ENCODE measurements at places on chromosomes 2 and 18.
A peak's percentile ranks its signal among the peaks of the same experiment; 100 is the strongest.

- DNase-seq: no peak
Observed at GRCh38 chr2:48715042-48715899, 40.3 kb downstream of the LHCGR start.

DNA sequence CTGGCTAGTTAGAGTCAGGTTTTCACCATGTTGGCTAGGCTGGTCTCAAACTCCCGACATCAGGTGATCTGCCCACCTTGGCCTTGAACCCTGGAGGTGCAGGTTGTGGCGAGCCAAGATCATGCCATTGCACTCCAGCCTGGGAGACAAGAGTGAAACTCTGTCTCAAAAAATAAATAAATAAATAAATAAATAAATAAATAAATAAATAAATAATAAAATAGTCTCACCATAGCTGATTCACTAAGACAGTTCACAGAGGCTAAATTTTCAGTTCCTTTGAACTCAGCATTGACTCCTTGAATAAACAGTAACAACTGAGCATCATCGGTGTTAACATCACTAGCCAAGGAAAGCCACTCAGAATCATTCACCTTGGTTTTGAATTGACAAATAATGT lies 32.7 kb downstream of the GNAL start:
- DNase-seq: no peak

- no peak for DNase-seq
Observed at GRCh38 chr2:40126006-40126405, 325.9 kb downstream of the SLC8A1 start.

GRCh38 chr2:241118737-241119505 lies 16.8 kb upstream of the MTERF4 start:
- no peak for DNase-seq

DNA sequence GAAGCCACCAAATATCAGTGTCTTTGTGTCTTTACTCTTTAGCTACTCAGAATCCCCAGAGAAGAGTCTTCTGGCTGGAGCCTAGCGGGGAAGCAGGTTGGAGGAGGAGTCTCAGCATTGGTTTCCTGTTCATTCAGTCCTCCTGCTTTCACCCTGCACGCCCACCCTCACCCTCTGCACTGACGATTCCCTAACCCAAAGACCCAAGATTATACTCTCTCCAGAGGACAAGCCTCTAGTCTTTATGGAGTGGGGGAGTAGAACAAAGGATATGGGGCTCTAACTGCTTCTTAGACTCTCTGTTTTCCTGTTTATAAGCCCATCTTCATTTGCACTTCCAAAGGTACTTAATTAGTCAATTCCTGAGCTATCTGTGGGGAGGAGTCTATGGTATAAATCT lies 338.8 kb downstream of the AGPS start:
- DNase-seq: no peak

- no peak for DNase-seq
Observed at GRCh38 chr18:62979900-62980299, 264.6 kb downstream of the PHLPP1 start.

DNA sequence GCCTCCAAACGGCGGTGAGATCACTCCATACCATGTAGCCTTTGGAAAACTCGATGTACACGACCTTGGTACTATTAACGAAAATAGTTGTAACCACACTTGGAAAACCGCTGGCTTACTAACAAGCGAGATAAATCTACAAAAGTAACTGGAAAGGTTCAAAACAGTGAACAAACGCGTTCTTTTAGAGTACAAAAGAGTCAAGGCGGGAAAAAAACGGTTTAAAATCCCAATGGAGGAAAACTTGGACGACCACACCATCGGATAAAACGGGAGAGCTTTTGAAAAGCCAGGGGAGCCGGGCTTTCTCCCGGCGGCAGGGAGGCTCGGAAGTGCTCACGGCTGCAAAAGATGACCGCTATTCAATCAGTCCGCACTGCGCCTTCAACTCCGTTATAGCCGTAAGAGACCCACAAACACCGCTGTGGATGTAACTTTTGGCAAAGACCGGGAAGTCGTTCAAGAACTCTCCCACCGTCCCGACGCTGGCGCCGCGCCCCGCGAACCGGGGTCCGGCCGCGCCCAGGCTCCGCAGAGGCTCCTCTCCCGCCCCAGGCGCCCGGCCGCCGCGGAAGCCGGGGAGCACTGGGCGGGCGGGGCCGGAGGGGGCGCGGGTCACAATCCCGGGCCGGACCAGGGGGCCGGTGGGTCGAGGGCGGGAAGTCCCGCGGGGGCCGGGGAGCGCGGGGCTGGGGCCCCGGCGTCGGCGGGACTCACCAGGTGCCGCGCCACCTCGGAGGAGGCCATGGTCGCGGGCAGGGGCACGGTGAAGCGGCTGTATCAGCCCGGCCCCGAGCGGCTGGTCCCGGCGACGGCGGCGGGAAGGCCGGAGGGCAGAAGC lies 465 bp downstream of the SEPTIN10 start:
- no peak for DNase-seq

- DNase-seq: no peak
Observed at GRCh38 chr2:237390235-237390634, 23.7 kb downstream of the COL6A3 start.

DNA sequence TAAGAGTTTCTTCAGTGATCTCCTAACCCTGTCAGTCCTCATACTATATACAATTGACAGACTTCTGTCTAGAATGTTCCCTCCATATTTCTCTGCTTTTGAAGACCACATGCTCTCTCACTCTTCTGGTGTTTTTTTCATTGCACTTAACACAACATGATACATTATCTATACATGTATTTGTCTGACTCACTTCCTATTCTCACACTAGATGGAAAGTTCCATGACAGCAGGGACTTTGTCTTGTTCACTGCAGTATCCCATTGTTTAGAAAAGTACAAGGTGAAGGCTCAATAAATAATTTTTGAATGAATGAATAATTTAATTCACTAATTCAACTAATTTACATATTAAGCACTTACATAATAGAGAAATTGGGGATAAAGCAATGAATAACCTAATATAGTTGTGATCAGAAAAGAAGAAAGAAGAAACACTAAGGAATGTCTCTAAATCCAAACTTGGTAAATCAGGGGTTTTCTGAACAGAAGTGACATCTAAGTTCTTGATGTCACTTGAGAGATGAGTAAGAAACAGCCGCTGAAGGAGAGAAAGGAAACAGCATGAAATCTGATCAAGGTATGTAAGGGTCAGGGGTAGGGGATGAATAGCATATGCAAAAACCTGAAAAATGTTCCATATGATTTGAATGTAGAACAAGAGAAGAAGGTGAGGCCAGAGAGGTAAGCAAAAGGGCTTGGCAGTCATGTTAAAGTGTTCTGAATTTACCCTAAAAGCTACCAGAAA lies 42.4 kb downstream of the MBD2 start:
- no peak for DNase-seq

GRCh38 chr2:121125350-121125749 lies 159.7 kb downstream of the TFCP2L1 start:
- DNase-seq: no peak

- DNase-seq: no peak
Observed at GRCh38 chr2:54964816-54965215, 85.4 kb downstream of the RTN4 start.

- no peak for DNase-seq
Observed at GRCh38 chr2:47028846-47029560, 113.4 kb upstream of the MCFD2 start.

- no peak for DNase-seq
Observed at GRCh38 chr2:88697370-88698026, 6.0 kb downstream of the RPIA start.

GRCh38 chr18:59820663-59821062 lies 79.1 kb upstream of the PMAIP1 start:
- DNase-seq: peak; percentile 87

- DNase-seq: no peak
Observed at GRCh38 chr2:38080346-38080745, 4.4 kb upstream of the CYP1B1 start.

DNA sequence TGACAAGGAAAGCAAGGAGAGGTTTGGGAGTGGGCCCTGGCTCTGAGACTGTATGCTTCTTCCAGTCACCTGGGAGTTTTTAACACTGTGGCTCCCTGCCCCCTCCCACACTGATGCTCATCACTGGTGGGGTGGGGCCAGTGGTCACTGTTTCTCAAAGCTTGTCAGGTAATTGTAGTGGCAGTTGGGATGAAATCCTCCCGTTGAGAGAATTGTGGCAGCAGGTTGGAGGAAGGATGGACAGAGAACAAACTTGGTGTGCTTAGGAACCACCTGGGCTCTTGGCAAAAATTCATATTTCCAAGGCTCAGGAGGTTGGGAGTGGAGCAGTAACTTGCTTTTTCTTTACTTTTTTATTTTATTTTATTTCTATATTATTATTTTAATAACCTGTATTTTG lies 25.1 kb downstream of the DGKD start:
- no peak for DNase-seq

- no peak for DNase-seq
Observed at GRCh38 chr2:8502316-8502715, 179.5 kb upstream of the ID2 start.

DNA sequence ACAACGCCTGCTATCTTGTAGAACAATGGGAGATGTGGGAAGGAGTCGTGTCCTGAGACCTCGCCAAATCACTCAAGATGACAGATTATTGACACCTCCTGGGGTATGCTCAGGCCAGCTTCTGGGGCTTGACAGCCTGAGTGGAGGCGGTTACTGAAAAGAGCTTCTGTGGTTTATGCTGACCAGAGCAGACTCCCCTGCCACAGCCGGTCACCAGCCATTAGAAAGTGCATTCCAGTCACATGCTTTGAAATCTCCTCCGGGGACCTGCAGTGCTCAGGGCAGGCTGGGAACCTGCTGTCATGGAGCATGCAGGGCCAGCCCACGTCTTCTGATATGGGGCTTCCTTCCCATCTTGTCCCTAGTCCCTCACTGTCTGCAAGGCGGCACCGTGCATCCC lies 215.9 kb downstream of the SEPTIN10 start:
- DNase-seq: no peak

- no peak for DNase-seq
Observed at GRCh38 chr18:7572822-7573221, 5.7 kb downstream of the PTPRM start.

DNA sequence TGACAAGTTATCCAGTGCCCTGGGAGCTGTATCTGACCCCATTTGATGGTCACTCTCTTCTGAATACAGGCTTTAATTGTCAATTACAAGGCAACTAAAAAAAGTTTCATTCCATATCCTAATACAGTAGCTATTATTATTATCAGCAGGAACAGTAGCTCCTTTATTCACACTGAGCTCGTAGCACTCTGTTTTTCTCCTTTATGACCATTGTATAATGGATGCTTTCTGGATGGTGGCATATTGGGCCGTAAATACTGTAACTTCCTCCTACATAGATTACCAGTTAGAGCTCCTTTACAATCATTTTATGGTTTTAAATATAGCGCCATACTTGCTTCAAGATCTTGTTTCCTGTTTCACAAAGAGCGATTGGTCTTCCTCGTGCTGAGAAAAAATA lies 1040.3 kb downstream of the TSN start:
- no peak for DNase-seq

DNA sequence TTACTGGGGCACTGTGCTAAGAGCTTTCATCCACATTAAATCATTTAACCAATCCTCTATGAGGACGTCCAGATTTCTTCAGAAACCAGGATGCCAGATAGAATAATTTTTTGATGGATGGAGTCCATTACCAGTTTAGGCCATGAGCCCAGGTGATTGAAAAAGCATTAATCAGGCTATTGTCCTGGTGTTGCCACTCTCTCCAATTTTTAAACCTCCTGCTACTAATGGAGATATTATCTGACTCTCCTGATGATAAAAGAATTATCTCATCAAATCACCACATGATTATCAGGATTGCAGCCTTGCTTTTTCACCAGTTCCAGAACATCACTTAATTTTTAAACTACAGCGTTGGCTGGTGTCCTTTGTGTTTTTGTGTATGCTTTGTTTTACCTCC lies 402.2 kb downstream of the CLIP4 start:
- DNase-seq: no peak

DNA sequence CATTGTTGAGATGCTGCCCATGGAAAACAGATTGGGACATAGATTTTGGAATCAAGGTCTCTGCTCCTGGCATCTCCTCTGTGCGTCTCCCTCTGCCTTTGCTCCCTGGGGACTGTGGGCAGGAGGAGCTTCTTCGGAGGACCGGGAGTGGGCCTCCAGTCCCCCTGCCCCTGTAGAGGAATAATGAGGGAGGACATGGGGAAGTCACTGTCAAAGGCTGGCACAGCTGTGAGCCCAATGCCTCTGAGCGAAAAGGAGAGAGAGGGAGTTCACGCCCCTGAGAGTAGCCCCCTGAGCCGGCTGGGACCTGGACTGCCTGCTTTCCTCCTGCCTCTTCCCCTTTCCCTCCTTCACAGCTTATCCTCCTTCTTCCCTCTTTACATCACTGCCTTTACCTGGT lies 195.0 kb downstream of the LOXHD1 start:
- no peak for DNase-seq

DNA sequence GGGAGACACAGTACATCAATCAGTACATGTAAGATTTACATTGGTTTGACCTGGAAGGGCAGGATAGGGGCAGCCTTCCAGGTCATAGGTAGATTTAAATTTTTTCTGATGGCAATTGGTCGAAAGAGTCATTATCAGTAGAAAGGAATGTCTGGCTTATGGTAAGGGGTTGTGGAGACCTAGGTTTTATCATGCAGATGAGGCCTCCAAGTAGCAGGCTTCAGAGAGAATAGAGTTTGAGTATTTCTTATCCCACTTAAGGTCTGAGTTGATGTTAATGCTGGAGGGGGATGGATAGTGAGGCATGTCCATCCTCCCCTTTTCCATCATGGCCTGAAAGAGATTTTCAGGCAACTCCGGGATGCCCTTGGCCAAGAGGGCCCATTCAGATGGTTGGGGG lies 60.7 kb downstream of the SPTBN1 start:
- no peak for DNase-seq

DNA sequence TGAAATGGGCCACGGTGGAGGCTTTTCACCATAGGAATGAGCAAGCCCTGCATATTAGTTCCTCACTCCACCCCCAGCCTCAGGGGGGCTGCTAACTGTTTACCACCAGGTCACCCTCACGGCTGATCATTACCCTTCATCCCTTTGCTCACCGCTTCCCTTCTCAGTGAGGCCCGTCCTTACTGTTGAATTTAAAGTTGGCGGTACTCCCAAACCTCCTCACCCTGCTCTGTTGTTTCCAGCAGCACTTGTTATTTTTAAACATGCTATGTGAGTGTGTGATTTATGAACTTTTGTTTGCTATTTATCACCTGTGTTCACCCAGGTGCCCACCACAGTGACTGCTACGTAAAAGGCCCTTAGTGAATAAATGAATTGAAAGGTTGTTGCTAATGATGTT lies 243.6 kb downstream of the ZNF407 start:
- DNase-seq: no peak

DNA sequence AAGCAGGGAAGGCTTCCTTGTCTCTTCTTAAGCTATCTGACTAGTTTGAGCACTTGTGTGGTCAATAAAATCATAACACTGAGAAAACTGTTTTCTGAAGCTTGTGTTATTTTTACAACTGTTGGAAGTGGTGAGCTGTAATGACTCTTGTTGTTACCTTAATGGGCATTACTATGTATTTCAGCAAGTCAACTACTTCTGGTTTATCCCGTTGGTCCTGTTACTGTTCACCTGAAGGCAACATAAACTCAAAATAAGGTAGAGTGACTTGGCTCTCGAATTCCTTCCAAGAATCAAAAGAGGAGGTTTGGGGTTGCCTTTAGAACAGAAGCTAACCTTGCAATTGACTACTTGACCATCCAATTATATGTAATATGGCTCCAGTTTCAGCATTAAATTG lies 23.2 kb upstream of the FIGN start:
- DNase-seq: no peak

Measured in AG09309 (cell line).